ENCODE measurements at places on chromosomes 3 and 15.

- DNase-seq: no peak
Observed at GRCh38 chr3:182533394-182533793, 259.9 kb upstream of the ATP11B start.

GRCh38 chr3:167882057-167882667 is 146.6 kb downstream of the SERPINI1 start:
- no peak for DNase-seq

DNA sequence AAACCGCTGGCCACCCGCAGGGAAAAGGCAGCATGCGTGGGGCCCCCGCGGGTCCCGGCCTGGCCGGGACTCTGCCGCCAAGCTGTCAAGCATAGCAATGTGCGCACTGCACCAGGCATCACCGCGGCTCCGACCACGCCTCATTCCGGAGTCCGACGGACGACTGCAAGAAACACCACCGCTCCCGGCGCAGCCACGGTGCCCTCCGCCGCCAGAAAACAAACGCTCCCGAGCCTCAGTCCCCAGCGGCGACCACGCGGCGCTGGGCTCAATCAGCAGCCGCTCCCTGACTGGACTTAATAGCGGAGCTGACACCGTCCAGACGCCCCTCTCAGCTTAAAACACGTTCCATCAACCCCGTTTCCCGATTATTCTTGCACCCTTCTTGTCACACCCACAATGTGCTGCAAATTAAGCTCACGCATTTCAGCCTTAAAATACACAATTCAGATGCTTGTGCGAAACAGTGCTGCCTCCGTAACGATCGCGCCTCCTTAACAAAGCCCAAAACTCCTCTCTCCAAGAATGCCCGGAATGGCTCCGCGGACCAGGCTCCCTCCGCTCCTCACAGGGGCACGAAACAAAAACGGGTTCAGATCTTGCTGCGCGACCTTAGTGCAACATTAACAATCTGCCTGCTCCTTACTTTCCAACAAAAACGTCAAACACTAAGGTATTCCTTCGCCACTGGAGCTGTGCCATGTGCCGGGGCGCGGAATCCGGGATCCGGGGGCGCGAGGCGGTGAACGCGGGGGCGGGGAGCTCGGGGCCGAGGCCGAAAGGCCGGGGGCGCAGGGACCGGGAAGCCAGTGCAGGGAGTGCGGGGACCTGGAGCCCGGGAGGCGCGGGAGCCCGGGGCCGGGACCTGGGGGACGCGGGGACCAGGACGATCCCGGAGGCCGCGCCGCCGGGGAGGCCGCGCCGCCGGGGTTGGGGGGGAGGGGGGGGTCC is 655 bp downstream of the CYFIP1 start:
- peak; percentile 78 for DNase-seq

DNA sequence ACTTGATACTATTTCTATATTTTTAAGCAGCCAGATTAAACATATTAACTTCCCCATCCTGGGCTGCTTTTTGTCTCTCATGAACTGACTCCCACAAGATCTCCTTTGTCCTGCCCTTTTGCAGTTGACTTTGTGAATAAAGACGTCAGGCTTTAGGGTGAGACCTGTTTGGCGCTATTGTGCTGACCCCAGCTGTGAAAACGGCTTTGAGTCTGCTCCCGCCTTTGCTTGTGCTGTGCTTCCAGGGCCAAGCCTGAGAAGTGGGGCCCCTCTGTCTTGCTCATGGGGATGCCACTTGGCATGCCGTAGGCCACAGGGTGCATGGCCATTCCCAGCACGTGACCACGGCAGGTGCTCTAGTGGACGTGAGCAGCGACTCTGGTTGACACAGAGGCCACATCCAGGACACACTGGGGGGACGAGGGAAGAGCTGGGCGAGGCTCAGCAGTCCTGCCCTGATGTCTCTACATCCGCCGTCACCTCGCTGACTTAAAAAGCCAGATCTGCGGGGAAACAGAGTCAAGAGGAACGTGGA is 268.9 kb upstream of the LYSMD4 start:
- DNase-seq: no peak

DNA sequence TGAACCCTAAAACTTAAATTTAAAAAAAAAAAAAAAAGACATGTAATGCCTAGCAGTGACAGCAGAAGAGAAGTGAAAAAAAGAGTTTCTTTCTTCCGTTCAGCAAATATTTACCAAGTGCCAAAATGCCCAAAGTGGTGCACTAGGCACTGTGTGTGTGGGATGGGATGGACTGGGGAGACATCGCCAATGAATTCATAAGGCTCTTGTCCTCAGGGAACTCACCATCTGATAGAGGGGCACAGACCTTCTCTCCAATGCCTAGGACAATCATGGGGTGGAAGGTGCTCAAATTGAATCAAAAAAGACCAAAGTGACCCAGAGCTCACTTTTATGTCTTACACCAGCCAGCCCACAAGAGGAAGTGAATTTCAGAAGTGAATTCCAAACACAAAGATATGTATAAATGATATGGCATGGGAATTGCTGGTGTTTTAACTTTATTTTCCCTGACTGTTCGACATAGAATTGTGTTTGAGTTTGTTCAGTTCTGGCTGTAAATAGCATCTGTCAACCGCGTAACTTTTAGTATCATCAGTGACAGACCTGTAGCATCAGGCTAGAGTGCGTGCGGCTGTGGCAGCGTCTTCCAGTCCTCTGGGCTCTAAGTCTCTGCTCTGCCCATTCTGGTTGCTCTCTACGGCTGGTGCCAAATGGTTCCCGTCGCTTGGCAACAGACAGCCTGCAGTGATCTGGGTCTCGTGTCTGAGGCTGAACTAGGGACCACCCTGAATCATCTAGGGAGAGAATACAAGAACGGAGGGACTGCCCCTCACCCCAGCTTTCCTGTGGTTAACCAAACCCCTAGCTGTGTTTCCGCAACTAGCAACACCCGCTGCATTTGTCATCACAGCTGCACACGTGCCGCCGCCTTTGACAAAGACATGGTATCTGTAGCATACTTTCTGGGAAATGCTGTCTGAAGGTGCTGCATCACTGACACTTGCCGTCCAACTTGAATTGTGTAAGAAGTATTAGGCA is 154.0 kb upstream of the THBS1 start:
- DNase-seq: peak; percentile 71

DNA sequence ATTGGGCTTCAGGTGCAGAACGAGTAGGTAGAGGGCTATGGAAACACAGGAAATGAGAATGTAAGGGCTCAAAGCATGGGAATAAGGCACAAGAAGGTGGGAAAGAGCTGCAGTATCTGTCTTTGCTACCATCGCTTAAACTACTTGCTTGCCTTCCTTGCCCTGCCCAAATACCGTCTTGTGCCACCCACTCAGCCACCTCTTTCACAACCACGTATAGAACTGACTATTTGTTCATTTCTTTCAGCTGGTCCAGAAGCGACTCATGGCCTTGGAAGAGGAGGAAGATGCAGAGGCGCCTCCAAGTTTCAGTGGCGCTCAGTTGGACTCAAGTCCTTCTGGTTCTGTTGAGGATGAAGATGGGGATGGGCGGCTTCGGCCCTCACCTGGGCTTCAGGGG is 11.8 kb downstream of the LPCAT4 start:
- DNase-seq: no peak

DNA sequence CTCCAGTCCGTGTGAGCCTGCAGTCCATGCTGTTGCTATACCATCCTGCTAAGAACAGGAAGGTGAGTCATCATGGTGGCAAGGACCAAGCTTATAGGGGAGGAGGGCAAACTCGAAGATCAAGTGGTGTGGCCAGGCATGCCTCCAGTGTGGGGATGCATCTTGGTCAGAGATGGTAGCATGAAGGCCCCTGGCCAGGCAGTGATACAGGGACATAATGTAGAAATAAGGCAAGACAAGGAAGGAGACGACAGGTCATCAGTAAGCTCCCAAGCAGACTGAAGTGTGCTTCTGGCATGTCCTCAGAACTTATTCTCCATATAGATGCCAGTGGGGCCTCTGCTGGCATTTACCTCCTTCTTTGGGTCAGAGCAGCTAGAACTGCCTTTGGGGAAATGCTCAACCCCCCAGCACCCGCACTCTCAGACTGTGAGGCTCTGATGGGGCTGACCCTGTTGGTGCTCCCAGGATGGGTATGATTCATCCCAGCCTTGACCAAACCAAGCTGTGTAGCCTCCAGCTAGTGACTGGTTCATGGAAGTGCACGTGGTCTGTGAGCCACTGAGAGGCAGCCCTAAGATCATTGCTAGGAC is 52.5 kb upstream of the ATP2B2 start:
- no peak for DNase-seq

- DNase-seq: no peak
Observed at GRCh38 chr3:143865302-143865701, 17.0 kb upstream of the SLC9A9 start.

GRCh38 chr15:68699124-68699880 is 120.5 kb downstream of the CORO2B start:
- no peak for DNase-seq

- DNase-seq: no peak
Observed at GRCh38 chr15:22960556-22960955, 19.6 kb downstream of the CYFIP1 start.

DNA sequence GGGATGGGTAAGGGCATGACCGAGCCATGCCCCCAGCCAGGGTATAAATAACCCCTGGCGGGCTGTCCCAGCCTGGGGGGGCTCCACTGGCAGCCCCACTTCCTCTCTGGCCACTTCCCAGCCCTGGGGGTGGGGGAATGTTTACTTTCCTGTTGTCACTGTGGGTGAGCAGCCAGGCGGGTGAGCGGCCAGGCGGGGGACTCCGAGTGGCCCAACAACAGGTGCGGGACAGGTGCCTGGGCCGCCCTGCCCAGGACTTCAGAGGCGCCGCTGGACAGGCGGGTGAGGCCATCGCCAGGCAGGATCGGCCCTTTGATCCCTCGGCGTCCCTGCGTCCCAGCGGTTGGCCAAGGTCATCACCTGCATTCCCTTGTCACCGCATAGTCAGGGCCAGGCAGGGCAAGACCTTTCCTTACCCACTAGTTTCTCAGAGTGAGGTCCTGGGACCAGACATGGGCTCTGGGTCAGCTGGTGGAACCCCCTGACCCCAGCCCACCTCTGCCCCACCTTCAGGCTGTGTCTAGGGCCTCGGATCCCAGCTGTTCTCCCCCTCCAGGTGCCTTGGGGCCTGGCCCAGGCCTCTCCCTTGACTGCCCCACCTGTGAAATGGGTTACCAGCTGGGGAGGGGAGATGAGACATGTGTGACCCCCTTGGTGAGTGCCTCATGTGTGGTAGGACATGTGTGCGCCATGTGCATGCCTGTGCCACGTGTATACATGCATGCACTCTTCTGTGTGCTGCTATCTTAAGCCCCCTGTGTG is 16.6 kb downstream of the SEMA3F start:
- peak; percentile 83 for DNase-seq

GRCh38 chr15:85710340-85710842 is 84.3 kb downstream of the KLHL25 start:
- no peak for DNase-seq

- no peak for DNase-seq
Observed at GRCh38 chr3:45673273-45673672, 15.9 kb upstream of the SACM1L start.

- no peak for DNase-seq
Observed at GRCh38 chr3:147939839-147940238, 530.7 kb downstream of the ZIC1 start.

DNA sequence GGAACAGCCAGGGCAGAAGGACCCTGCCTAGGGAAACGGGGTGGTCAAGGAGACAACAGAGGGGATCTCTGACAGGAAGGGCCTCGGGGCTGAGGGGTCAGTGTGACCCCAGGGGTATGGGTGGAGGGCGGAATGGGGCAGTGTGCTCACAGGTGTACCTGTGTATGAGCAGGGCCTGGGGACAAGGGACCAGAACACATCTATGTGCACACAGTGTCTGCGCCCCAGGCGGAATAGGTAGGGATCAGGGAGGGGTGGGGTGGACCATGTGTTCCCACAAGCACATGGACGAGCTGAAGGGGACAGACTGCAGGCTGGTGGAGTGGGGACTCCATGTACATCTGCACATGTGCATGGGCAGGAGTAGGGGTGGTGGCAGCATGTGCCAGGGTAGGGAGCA is 5.0 kb upstream of the TLR9 start:
- DNase-seq: peak; percentile 17

DNA sequence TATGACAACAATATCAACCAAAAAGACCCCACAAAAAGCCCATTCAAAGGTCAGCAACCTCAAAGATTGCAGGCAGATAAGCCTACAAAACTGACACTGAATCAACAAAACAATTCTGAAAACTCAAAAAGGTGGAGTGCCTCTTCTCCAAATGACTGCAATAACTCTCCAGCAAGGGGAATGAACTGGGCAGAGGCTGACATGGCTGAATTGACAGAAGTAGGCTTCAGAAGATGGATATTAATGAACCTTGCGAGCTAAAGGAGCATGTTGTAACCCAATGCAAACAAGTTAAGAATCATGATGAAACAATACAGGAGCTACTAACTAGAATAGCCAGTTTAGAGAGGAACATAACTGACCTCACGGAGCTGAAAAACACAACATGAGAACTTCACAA is 20.4 kb upstream of the SLC25A38 start:
- no peak for DNase-seq

DNA sequence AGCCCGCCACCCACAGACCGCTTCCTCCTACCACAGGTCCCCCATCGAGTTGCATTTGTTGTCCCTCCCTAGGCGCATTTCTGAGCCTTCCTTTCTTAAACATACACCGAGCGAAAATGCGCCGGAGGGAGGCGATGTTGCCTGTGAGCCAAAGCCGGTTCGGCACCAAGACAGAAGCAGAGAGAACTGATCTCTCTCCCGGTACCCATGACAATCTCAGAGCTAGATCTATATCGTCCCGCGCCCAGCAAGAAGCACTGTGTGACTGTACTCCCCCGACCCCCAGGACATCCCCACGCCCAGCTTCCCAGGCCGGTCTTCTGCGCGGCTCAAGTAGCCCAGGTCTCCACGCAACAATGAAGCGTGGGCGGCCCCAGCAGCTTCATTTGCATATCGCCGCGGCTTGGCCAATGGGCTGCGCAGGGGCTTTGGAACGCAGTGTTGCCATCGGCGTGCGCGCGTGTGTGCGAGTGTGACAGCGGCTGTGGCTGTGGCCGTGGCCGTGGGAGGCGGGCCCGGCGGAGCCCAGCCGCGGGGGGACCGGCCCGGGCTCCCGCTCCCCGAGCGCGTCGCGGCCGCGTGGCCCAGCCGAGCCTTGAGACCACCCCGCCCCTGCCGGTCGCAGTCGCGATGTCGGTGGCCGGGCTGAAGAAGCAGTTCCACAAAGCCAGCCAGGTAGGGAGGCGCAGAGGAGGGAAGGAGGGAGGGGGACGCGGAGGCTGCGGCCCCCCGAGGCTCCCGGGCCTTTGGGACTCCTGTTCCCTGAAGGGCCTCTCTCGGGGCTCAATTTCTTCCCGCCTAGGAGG is at the start of gene SH3GL3:
TSS of gene SH3GL3 (plus strand) at position 438 of the 806 bp plus-strand sequence. CDS start at position 631, 193 bp downstream.
- peak; percentile 66 for DNase-seq

- DNase-seq: no peak
Observed at GRCh38 chr3:169285057-169286033, 378.2 kb downstream of the MECOM start.

- DNase-seq: no peak
Observed at GRCh38 chr3:174218016-174218415, 641.1 kb upstream of the NAALADL2 start.

DNA sequence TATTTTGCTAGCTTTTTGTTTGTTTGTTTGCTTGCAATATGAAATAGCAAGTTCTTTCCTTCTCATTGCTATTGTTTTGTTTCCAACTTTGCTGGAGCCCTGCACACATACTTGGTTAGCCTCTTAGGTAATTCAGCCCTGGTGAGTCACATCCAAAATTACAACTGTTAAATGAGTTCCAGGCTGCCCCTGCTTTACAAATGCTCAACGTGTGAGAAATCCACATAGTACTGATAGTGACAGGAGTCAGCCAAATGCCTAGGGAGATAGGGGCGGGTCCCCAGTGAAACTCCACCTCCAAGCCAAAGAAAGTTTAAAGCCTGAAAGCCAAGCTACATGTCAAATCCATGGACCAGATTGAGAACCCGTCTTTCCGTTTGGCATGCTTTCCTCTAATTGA is 81.3 kb upstream of the RNF7 start:
- no peak for DNase-seq

GRCh38 chr3:12612514-12613226 is 51.2 kb downstream of the RAF1 start:
- DNase-seq: no peak
